ENCODE measurements at places on chromosomes 4 and X.

GRCh38 chrX:85992811-85993229 lies 54.5 kb downstream of the CHM start:
- no peak for DNase-seq

- DNase-seq, result no peak
Measured at GRCh38 chrX:149383852-149384251, 121.3 kb downstream of the IDS start.

DNA sequence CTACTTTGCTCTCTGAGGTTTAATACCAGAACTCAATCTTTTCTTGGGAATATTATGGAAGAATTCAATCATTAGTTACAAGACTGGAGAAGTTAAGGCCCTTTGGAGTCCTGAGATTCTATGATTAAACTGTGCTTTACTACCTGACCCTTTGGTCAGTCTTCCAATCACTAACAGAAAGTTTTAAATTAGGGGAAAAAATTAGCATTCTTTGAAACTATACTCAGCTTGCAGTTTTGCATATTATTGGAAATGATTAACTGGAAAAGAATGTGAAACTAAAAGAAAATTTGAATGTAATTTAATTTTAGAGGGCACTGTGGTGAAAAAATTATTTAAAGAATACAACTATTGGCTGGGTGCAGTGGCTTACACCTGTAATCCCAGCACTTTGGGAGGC lies 18.7 kb upstream of the GPR34 start:
- DNase-seq, result no peak

- DNase-seq, result no peak
Measured at GRCh38 chr4:2630556-2631273, 94.3 kb downstream of the FAM193A start.

GRCh38 chrX:15160558-15161095 lies 109.3 kb downstream of the ASB9 start:
- no peak for DNase-seq

- no peak for DNase-seq
Measured at GRCh38 chrX:43450355-43450754, 205.7 kb upstream of the MAOA start.

Data from stimulated activated CD4-positive, alpha-beta T cell treated with anti-CD3 and anti-CD28 coated beads, Interleukin-4, amount 100 ng/mL, for 1 hour (primary cell).